Femur (tissue), 1 donor: ENCODE measurements at places on chromosomes 16 and 17.
A peak's percentile ranks its signal among the peaks of the same experiment; 100 is the strongest.

DNA sequence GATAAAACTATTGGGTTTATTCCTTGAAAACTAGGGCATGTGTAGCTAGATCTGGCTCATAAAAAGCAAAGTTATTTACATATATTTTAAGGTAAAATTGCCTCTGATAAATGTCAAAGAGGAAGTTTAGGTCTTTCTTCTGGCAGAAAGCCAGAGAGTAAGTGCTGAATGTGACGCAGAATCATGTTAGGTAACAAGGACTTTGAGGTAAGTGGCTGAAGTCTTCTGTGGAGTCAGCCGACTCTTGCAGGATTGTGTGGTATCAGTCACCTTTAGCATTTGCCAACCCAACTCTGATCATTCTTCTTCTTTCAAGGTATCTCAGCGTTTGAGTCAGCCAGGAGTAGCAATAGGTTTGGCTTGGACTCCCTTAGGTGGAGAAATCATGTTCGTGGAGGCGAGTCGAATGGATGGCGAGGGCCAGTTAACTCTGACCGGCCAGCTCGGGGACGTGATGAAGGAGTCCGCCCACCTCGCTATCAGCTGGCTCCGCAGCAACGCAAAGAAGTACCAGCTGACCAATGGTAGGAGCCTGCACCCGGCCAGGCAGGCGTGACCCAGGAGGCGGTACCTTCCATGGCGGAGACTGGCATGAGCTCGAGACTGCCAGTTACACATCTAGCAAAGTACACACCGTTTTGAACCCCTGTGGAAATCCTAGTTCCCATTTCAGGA, 37.9 kb downstream of the SIAH1 start:
- DNase-seq, result no peak

DNA sequence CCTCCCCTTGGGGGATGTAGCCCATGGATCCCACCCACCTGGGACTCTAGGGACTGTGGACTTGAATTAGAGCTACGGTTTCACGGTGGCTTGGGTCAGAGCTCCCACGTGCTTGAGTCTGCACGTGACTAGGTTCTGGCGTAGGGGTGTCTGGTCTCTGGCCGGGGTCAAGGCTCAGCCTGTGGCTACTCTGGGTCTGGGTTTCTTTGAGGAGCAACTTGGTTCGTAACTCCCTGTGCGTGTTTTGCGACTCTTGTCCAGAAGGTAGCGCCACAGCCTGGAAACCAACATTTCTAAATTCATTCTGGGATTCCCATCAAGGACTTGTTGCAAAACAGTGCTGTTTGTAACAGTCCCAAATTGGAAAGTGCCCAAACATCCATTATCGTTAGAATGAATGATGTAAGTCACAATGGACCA, 470 bp upstream of the GGT6 start:
- DNase-seq, result peak; percentile 27

DNA sequence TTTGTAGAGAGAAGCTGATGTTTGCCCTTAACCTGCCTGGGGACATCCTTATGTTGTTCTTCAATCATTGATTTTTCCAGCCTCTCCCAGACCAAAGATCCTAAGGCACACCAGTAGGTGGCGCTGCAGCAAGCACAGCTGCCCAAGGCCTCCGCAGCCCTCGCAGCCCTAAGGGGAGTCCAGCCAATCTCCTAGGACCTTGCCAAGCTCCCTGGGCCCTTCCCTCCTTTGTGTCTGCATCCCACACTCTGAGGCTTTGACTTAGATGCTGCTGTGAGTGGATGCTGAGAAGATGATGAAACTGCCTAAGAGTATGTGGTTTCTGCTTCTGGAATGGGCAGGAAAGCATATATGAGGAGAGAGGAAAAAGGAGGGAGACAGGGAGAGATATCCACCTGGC, 47.1 kb downstream of the SPACA3 start:
- DNase-seq, result peak; percentile 54

GRCh38 chr17:27529230-27529796, 73.1 kb downstream of the KSR1 start:
- DNase-seq, result peak; percentile 43

DNA sequence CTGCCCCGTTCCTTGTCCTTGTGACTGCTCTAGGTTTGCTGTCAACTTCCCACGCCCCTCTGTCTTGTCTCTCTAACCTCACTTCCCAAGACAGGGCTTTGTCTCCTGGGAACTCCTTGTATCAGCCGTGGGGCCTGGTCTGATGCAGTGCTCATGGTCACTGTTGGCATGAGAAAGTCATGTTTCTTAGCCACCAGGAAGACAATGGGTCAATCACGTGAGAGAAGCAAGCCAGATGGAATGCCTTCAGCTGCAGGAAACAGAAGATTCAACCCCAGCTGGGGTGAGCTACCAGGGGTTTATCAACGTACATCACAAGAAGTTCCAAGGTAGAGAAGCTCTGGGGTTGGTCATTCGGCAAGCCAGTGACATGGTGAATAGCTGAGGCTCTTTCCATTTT, 116.6 kb downstream of the IRF8 start:
- no peak for DNase-seq

DNA sequence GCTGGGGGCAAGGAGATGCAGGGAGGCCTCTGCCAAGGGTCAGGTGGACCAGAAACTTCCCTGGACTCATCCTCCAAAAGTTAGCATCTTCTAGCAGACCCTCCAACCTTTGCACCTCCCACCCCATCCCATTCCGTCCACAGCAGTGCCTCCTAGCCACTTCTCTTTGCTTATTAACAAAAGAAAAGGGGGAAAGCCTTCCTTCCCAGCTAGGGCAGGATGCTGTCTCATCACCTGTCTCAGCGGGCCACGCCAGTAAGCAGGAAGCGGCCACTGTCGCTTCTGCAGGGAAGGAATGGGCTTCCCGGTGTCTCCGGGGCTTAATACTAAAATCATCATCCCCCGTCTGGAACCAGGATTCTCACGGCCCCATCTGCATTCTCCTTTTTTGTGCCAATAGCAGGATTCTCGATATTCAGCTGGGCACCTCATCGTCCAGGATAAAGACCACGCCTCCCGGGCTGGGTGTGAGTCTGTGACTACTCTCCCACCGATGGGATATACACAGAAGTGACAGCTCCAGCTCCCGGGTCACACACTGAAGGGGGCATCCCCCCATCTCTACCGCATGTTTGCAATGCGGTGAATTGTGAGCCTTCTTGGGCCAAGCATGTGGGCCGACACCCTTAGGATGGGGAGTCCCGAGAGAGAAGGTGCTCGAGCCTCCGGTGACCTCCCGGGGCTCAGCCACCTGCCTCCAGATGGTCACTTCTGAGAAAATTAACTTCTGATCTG, 15.5 kb upstream of the RBFOX3 start:
- no peak for DNase-seq

DNA sequence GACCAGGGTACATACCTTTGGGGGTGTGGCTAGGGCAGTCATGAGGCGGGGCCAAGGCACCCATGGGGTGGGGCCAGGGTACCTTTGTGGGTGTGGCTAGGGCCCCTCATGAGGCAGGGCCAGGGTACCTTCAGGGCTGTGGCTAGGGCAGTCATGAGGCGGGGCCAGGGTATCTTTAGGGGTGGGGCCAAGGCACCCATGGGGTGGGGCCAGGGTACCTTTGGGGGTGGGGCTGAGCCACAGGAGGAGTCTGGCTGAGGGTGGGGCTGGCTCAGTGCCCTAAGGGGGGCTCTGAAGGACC, 3.5 kb downstream of the GNG13 start:
- DNase-seq, result no peak

GRCh38 chr17:65283704-65284103, 146.5 kb downstream of the RGS9 start:
- DNase-seq, result no peak

- DNase-seq, result no peak
These were observed 223.1 kb downstream of the SOX9 start for GRCh38 chr17:72343911-72344310.

GRCh38 chr17:77821114-77821513, 137.4 kb upstream of the TNRC6C start:
- no peak for DNase-seq

- DNase-seq, result no peak
These were observed 147.9 kb upstream of the CHMP6 start for GRCh38 chr17:80843741-80844156.

GRCh38 chr17:6831661-6832263, at the start of gene TEKT1:
Gene TEKT1, minus strand, starts transcription at chr17:6831729. Its CDS starts 1,353 bp downstream, at chr17:6830376.
- peak; percentile 86 for DNase-seq

GRCh38 chr16:70253291-70254106, 1.8 kb upstream of the EXOSC6 start:
- DNase-seq, result peak; percentile 43

DNA sequence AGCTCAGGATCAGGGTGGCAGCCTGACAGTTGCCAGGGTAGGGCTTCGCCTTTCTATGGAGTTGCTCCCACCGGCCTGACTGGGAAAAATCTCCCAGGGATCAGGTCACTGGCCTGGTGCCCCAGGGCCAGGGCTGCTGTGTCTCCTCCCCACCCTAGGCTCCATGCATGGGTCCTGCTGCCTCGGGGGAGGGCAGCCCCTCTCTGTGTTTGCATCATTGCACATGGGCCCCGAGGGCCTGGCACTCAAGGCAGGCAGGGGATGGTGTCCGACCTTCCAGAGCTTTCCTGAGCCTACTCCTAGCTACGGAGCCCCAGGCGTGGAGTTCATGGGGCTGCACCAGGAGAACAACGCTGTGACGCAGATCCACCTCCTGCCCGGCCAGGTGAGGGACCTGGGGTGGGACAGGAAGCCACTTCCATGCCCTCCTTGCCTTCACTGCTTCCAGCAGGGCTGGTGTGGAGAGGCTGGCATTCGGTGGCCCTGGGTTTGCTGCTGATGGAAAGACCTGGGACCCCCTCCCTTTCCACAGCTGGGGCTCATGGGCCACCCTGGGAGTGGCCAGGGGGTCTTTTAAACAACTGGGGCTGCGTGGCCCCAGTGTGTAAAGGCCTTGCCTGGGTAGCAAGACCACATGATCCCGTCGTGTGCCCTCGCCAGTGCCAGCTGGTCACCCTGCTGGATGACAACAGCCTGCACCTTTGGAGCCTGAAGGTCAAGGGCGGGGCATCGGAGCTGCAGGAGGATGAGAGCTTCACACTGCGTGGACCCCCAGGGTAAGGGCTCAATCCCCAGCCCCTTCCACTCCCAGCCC, 29.5 kb upstream of the MYO15B start:
- DNase-seq, result no peak

- DNase-seq, result peak; percentile 95
These were observed at the start of gene MAPT for GRCh38 chr17:45894022-45894784. Gene MAPT, plus strand, starts transcription at chr17:45894554. Its CDS starts 67,784 bp downstream, at chr17:45962338.

GRCh38 chr17:73401911-73402310, 90.1 kb upstream of the CDC42EP4 start:
- DNase-seq, result peak; percentile 76

- DNase-seq, result peak; percentile 71
These were observed 4.0 kb upstream of the RPL38 start for GRCh38 chr17:74199306-74200092.

DNA sequence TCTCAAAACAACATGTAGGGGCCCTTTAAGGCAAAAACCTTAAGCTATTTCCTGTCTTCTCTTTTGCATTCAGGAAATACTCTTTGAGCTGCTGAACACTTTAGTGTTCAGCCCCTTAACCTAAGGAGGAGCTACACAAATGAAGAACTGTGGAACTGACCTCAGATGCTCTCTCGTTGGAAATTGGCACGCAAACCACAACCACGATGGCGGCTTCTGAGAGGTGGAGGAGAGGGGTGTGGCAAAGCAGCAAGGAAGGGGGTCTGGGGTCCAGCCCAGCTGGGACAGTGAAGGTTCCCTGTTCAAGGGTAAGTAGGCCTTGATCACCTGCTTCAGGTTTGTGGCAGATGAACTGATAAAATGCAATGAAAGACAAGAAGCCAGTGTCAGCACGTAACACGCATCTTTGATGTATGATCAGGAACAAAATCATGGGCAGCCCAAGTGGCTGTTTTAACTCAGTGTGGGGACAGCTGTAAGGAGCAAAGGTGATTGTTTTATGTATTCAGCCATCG, 291.6 kb upstream of the TNRC6C start:
- no peak for DNase-seq

- DNase-seq, result peak; percentile 76
These were observed 36.7 kb downstream of the CMIP start for GRCh38 chr16:81481207-81481821.

DNA sequence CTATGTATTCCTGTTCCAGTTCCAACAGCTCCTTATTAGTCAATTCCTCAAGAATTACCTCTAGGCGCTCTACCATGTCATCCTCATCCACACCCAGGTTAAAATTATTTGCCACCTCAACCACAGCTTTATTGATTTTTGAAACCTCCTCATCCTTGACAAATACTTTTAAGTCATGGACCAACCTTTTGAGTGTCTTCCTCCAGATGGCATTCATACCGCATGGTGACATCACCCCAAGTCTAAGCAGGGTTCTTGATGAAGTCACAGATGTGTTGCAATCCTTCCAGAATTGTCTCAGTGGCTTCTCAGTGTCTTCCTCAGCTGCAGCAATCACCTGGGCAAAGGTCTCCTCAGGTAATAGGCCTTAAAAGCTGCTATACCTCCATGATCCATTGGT, 40.1 kb downstream of the BCL7C start:
- no peak for DNase-seq

DNA sequence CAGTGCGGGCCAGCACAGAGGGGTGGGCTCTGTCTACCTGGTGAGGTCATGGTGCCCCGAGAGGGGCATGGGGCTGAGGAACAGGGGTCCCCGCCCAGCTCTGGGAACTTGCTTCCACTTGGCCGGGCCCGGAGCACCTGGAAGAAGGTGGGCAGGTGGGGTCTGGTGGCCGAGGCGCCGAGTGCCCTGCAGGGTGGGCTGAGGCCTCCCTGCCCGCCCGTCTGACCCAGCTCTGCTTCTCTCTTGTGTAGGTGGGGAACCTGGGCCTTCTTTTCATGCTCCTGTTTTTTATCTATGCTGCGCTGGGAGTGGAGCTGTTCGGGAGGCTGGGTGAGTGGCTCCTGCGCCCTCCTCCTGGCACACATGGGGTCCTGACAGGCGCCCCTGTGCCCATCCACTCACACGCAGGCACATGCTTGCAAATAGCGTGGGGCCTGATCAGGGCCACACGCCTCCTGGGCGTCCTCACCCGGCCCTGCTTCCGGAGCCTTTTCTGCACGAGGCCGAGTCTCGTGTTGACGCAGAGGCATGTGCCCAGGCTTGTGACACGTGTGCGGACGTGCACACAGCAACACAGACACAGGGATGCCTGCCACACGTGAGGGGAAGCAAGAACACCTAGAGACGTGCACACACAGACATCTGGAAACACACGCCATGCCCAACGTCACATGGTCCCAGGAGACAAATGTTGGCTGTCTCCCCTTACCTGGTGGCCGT, 8.2 kb downstream of the TPSG1 start:
- no peak for DNase-seq

DNA sequence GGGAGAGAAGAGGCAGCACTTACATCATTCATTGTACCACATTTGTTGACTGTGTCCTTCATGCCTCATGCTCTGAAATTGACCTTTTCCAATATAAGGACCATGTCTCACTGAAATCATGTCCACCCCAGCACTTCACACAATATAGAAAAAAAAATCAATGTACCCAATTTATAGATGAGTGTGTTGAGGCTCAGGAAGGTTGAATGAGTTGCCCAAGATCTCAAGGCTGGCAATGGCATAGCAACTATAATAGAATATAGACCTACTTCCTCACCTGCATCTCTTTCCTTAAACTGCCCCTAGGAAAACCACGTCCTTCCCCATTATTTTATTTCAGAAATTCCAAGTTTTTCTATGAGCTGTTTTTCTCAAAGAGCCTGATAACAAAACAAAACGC, 912 bp upstream of the VAT1L start:
- no peak for DNase-seq

- DNase-seq, result no peak
These were observed 80.5 kb downstream of the ZNF778 start for GRCh38 chr16:89297910-89298545.
